Stomach (tissue), 19 donors: ENCODE measurements at places on chromosomes 2 and 18.

- DNase-seq = no peak
These were observed 622.3 kb downstream of the ADCYAP1 start for GRCh38 chr18:1526991-1527390.

GRCh38 chr2:234840336-234840735 is 111.5 kb upstream of the SH3BP4 start:
- peak; percentile 74 for DNase-seq

DNA sequence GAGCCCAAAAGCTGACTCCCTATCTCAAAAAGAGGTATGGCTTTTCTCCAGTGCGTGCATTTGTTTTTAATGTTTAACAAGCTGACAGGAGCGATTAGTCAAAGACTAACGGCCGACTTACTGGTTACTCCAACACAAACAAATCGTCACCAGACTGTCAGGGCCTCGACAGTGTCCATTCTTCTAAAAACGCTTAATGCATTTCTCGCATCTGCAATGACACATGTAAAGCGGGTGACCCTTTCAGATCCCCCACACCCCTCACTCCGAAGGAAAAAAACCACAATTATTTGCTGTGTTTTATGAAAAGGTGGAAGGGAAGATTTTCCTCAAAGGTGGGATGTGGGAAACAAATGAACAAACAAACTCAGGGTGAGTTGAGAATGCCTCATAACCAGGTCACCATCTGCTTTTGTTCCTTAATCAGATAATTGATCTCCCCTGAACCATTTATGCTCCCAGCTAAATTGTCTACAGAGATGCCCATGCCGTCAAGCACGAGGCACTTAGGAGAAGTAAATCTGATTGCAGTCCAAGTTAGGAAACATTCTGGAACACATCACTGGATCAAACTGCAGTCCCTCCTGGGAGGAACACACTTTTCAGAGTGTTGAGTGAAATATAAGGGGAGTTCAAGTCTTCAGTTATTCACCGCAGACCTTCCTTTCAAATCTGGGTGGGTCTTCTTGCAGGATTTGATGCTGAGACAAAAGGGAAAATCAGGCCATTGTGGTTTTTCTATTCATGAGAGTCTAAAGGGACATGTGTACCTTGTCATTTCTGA is 340.8 kb downstream of the CMPK2 start:
- no peak for DNase-seq

DNA sequence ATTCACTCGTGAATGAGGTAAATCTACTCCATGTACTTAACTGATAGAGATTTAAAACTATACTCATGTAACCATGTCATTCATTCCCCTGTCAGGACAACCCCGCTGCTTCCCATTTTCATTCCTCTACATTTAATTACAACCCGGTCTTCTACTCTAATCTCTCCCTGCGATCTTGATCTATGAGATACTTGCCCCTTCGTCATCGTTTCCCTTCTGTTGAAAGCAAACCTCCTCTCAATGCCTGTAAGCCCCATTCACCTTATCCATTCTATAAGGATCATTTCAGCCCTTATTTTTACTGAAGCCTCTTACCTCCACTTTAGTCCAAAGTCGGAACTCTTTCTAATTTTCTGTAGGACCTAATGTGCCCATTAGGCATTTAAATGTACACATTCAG is 492.6 kb downstream of the DPP10 start:
- no peak for DNase-seq

GRCh38 chr18:68840554-68841263 is 42.8 kb downstream of the CCDC102B start:
- peak; percentile 71 for DNase-seq

GRCh38 chr18:13606604-13607254 is 119.6 kb downstream of the FAM210A start:
- DNase-seq = no peak

- no peak for DNase-seq
These were observed 82.7 kb upstream of the POMC start for GRCh38 chr2:25251071-25251421.

GRCh38 chr2:105789745-105790460 is 45.2 kb downstream of the NCK2 start:
- DNase-seq = no peak

DNA sequence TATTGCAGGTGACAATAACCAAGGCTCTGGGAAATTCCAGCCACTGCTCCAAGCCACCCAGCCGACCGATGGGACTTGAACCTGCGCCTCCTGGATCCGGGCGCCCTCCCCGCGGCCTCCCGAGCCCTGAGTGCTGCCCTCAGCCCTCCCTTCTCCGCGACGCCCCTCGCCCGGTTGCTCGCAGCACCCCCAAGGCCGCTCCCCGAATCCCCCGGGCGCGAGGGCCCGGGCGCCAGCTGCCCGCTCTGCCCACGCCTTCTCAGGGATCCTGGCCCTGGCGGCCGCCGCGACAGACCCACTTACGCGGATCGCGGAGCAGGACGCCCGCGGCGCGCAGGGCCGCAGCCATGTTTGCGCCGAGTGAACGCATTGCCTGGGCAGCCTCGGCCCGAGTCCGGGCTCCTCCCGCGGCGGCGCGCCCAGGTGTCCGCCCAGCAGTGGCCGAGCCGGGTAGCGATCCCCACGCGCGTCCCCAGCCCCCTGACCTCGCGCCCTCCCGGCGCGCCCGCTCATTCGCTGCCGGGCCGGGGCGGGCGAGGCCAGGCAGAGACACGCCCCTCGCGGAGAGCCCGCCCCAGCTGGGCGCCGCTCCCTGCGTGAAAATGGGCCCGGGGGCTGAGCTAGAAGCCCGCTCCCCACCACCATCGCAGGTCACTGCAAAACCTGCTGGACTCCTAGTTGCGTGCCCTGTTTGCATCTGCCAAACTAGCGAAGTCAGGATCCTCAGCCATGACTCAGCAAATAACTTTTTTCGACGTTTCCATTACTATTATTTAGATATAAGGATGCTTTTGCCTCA is at the start of gene FECH:
TSS of gene FECH (minus strand) at position 452 of the 799 bp plus-strand sequence. CDS start at position 370, 82 bp downstream.
- DNase-seq = peak; percentile 84

GRCh38 chr2:159786938-159787337 is 11.1 kb downstream of the CD302 start:
- DNase-seq = no peak

DNA sequence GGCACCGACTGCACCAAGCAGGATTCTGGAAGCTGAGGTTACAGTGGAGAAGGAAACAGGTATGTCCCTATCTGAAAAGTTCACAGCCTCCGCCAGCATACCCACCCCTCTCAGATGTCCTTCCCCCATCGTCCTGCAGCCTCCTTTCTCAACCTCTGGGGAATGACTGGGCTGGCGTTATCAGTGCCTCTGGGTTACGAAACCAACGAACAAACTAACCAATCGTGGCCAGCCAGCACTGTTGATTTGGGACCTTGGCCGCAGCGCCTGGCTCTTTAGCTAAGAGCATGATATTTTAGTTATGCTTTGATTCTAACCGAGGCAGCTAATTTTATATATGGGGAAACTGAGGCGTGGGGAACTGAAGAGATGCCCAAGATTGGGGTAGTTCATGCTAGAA is 233.0 kb downstream of the TFCP2L1 start:
- DNase-seq = peak; percentile 71

GRCh38 chr2:165313509-165313908 is 74.3 kb downstream of the SCN2A start:
- no peak for DNase-seq

- no peak for DNase-seq
These were observed 17.7 kb downstream of the PDIA6 start for GRCh38 chr2:10794876-10795275.

DNA sequence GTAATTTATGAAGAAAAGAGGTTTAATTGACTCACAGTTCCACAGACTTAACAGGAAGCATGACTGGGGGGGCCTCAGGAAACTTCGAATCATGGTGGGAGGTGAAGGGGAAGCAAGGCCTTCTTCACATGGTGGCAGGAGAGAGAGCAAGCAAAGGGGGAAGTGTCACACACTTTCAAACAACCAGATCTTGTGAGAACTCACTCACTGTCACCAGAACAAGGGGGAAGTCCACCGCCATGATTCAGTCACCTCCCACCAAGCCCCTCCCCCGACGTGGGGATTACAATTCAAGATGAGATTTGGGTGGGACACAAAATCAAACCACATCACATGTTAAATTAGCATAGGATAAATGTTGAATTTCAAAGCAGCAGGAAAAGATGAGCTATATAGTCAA is 56.2 kb downstream of the STRADB start:
- DNase-seq = no peak

DNA sequence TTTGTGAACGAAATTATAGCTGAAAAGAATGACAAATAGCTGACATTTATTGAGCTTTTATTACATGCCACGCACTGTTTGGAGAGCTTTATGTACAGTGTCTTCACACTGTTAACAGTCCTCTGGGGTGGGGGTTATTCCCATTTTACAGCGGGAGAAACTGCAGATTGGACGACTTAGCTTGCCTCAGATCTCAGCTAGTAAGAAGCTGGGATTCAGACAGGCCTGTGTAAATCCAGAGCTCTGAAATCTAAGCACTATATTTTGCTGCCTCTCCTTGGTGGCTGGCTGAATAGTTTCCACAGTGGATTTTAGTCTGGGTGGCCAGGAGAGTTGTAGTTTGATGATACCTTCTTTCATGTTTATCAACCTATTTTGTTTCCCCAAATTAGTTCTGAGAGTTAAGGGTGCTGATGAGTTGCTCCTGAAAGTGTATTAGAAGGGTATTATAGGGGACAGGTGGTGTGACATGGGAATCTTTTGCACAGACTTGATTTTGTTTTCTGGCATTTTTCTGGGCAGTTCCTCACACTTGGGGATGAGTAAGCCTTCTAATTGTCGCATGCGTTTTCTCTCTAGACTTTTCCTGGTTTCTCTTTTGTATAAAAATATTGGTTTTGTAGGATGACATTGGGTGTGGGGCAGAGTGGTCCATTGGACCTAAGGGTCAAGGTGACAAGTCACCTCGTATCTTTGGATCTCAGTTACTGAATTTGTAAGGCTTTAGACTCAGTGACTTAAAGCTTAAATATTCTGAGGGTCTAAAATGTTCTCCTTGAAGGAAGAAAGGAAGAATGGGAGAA is 1.5 kb downstream of the ACSL3 start:
- peak; percentile 77 for DNase-seq

DNA sequence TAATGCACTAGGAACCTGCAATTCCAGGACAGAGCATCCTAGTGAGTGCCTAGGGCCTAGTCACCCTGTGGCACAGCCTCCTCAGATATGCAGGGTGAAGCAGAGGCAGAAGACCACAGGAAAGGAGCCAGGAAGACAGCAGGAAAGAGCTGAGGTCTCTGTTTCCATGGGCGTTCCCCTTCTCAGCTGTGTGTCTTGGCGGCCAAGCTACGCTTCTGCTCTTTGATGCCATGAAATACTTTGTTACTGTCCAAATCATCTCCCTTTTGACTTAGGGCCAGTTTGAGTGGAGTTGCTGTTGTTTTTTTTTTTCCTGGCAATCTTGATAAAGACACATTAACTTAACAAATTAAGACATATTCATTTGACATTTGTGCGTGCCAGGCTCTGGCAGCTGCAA is 67.3 kb downstream of the APOB start:
- DNase-seq = peak; percentile 18
